ENCODE measurements at places on chromosomes 12 and 14. TPM values are rescaled to one million over a fixed set of nuclear protein-coding genes. Genes with fewer than 3 reads are reported as not detected.

ADAM21 gene
- 0.54 TPM for total RNA-seq

CHFR gene
- 22.5 TPM for total RNA-seq

CYP27B1 gene
- total RNA-seq: 0.24 TPM

TBC1D30 gene
- total RNA-seq: 1.8 TPM

SINHCAF gene
- 10.3 TPM for total RNA-seq

NAV3 gene
- total RNA-seq: 2.9 TPM

KRT75 gene
- total RNA-seq: not detected

SLC8A3 gene
- 0.19 TPM for total RNA-seq

LUM gene
- total RNA-seq: 130 TPM

IL26 gene
- not detected for total RNA-seq

LMNTD1 gene
- total RNA-seq: 0.51 TPM

CCDC88C gene
- 2.6 TPM for total RNA-seq

OR6C6 gene
- total RNA-seq: not detected

SPX gene
- 10.0 TPM for total RNA-seq

TAS2R46 gene
- 0.78 TPM for total RNA-seq

DBX2 gene
- total RNA-seq: 0.19 TPM

CCDC38 gene
- not detected for total RNA-seq

PLEKHG7 gene
- not detected for total RNA-seq

SCNN1A gene
- total RNA-seq: 0.46 TPM

CCDC85C gene
- 21.4 TPM for total RNA-seq

CMA1 gene
- total RNA-seq: 0.46 TPM

PLA2G1B gene
- total RNA-seq: not detected

RNASE2 gene
- total RNA-seq: 0.89 TPM

PLEKHD1 gene
- 0.13 TPM for total RNA-seq

CD4 gene
- 3.8 TPM for total RNA-seq

INHBC gene
- total RNA-seq: not detected

KRT79 gene
- not detected for total RNA-seq

SOAT2 gene
- not detected for total RNA-seq

Data from cardiac septum (tissue), 1 donor.